KBM-7 (cell line): ENCODE measurements at places on chromosomes 3 and 15.

- no peak for DNase-seq
Measured at GRCh38 chr3:123390865-123391600, 57.9 kb downstream of the ADCY5 start.

GRCh38 chr15:52148403-52148802 is 35.8 kb upstream of the BCL2L10 start:
- no peak for DNase-seq

GRCh38 chr3:9098716-9099675 is 135.7 kb upstream of the RAD18 start:
- no peak for DNase-seq

- no peak for DNase-seq
Measured at GRCh38 chr3:39448506-39449233, 18.8 kb upstream of the MOBP start.

DNA sequence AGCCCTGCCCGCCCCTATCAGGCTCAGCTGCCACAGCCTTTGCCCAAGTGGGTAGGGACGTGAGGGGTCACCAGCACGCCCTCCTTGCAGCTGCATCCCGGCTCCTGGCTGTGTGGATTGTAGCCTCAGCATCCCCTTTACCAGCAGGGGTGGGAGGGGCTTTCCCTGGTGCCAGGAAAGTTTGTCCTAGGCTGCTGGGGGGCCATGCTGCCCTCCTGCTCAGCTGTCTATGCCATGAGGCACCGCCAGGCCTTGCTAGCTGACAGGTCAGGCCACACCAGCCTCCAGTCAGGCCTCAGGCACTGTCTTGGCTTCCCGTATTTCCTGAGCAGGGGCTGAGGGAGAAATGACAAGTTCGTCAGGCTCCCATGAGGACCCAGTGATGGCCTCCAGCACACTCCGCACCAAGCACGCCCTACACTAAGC is 32.3 kb downstream of the TKT start:
- no peak for DNase-seq

GRCh38 chr3:148075771-148076716 is 621.7 kb upstream of the AGTR1 start:
- DNase-seq = peak; percentile 12

- DNase-seq = no peak
Measured at GRCh38 chr3:58203541-58203940, 7.2 kb downstream of the DNASE1L3 start.

DNA sequence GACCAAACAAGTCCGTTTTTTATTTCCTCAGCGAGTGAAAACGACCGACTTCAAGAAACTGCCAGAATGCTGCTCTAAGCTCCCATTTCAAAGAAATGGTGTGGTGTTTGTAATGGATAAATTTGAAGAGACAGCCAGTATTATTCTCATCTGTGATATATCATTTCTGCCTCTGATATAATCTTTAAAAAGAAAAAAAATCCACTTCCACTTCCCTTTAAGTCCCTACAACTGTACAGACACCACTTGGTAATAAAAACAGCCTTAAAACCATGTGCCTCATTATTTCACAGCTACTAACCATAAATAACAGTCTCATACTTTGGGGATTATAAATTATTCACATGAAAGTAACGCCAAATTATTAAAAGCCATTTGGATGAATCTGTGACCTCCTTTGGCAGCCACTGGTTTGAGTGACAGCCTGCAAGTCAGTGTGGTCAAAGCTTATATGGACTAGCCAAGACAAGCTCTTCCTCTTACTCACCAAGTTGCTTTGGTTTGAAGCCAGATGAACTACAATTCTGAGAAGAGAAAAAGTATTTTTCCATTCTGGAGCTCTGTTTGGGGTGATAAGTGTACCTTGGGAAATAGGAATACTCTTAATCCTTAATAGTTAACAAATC is 168.0 kb downstream of the SHOX2 start:
- peak; percentile 16 for DNase-seq

- DNase-seq = peak; percentile 0
Measured at GRCh38 chr3:173552526-173552925, 155.0 kb downstream of the NLGN1 start.
